ENCODE measurements at places on chromosomes 16 and 17.

DNA sequence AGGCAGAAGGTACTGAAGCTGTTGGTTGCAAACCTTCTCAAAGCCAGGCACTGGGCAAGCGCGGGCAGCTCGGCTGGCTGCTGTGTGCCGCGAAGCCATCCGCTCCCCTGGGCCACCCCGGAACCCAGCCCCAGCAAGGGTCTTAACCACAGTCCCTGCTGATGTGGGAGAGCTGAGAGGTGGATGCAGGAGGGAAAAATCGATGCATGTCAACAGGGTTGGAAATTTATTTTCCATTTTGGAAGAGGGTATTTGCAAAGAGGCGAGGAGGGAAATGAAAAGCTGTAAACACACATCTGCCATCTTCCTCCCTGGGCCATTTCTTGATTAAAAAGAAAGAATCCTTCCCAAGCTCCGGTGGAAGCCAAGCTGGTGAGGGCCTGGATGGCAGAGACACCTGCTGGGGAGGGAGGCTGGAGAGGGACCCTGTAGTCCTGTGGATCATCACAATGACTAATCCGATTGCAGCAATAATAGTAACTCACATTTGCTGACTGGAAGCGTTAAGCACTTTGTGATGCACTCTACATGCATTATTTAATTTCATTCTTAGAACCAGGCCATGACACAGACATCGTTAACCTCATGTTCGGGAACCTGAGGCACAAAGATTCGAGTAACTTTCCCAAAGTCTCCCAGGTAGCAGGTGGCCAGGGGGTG, 13.9 kb upstream of the TBX2 start:
- no peak for DNase-seq

DNA sequence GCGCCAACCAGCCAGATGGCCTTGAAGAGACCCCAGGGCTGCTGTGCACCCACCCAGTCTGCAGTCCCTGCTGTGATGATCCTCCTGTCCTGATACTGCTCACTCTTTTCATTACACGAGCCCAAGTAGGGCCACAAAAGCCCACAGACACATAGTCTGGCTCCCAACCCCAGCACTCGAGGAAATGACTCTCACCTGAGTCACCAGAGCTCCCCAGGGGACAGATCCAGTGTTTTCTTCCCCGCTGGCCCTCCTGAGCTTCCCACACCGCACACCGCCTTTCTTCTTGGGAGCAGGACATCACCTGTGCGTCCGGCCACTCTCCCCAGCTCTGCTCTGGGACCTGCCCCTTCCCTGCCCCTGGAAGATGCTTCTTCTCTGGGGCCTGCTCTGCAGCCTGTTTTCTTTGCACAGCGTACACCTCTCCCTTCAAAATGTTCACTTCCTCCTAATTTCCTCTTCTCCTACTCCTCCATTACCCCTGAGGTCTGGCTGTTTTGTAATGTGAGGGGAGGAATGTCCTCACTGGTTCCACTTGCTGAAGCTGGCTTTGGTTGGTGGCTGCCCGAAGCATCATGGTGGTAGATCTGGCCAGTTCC, 2.0 kb upstream of the SCN4A start:
- no peak for DNase-seq

- DNase-seq, result peak; percentile 67
These were observed 64.1 kb downstream of the PLD6 start for GRCh38 chr17:17141860-17142552.

DNA sequence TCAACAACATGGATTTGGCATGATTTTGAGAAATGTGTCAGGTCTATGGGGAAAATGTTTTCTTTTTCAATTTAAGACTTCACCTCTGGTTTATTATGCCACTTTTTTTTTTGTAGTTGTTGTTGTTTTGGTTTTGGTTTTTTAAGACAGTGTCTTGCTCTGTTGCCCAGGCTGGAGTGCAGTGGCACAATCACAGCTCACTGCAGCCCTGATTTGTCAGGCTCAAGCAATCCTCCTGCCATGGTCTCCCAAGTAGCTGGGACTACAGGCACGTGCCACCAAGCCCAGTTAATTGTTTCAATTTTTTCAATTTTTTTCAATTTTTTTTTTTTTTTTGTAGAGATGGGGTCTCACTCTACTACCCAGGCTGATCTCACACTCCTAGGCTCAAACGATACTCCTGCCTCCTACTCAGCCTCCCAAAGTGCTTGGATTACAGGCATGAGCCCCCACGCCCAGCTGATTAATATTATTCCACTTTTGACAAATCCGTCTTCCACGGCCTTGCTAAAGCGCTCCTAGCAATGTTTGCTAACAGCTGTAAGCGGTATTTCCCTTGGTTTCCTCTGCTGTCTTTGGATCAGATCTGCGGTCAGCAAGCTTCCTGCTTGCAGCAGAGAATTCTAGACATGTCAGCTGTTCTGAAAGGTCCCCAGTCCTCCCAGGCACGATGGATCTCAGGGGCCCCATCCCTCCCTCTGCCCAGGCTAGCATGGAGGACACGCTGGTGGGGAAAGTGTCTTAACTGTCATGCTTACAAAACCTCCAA, 7.0 kb upstream of the MILR1 start:
- DNase-seq, result no peak

DNA sequence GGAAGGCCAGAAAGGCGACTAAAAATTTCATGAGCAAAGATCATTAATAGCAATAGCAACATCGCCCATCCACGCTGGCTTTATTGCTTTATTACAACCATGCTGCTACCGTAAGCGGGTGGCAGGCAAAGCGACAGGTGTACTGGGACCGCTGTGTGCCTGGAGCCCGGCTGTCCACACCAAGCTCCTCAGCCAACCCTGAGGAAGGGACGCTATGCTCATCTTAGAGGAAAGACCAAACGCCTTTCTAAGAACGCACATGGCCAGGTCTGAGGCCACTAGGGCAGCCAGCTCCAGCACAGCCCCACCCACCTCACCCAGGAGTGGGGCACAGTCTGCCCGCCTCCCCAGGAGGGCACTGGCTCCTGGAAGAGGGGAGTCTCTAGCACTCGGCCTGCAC, 28.0 kb downstream of the PEMT start:
- DNase-seq, result no peak

DNA sequence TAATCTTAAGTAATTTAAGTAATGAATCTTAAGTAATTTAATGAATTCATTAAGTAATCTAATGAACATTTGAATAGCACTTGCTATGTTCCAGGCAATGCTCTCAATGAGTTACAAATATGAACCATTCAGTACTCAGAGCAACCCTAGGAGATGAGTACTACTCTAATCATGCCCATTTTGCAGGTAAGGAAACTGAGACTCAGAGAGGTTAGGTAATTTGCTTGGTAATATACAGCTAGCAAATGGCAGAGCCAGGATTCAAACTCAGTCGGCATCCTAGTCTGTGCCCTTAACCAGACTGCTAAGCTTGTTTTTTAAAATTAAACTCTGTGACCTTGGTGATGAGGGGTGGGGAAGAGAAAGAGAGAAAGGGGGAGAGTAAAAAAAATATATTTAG, 25.6 kb downstream of the ACSM1 start:
- no peak for DNase-seq

GRCh38 chr17:64357191-64357981, 33.3 kb downstream of the PECAM1 start:
- DNase-seq, result no peak

GRCh38 chr17:77631307-77631706, 327.2 kb upstream of the TNRC6C start:
- DNase-seq, result no peak

DNA sequence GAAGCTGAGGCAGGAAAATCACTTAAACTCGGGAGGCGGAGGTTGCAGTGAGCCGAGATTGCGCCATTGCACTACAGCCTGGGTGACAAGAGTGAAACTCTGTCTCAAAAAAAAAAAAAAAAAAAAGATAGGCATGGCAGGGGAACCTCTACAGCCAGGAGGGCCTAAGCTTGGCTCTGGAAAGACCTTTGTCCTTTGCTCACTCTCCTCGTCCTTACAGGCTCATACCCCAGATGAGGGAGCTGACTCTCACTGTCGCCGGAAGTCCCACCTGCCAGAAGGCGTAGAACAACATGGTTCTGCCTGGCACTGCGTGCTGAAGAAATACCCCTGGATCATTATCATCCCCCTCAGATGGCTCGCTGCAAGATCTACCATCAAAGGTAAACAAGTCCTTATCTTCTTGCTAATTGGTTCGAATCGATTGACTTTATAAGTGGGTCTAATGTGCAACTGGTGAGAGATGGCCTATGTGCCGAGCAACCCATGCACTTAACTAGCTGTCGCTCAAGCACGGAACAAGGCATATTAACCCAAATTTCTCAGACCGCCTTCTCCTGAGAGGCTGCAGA, 29.7 kb downstream of the RTN4RL1 start:
- no peak for DNase-seq

DNA sequence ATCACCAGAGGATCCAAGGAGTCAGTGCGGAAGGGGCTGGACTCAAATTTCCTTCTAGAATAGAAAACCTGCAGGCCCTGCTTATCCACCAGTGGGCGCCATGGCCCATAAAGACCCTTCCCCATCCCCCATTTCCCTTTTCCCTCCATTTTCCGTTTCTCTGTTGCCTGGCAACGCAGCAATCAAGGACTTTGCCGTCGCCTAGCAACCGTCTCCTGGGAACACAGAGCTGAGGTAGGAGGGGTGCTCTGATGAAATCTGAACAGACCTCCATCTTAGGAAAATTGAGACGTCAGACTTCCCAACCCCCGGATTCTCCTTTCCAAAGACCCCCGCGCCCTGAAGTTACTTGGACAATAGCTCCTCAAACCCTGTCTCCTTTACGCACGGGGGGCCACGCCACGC, 5.7 kb downstream of the DLG4 start:
- DNase-seq, result peak; percentile 64

DNA sequence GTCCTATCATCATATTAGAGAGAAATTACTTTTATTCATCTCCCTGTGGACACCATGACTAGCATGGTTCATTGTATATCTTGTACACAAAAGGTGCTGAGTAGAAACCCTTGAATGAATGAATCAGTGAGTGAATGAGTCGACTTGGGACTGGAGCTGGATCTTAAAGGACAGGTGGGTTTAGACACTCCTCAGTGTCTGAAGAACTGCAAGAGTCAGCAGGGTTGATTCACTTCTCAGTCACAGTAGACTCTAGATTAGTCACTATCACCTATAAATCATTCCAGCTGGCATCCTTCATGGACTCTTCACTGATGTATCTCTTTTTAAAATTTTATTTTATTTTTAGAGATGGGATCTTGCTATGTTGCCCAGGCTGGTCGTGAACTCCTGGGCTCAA, 30.1 kb upstream of the PMFBP1 start:
- DNase-seq, result no peak

- no peak for DNase-seq
These were observed 23.1 kb downstream of the LITAFD start for GRCh38 chr16:8905168-8905762.

DNA sequence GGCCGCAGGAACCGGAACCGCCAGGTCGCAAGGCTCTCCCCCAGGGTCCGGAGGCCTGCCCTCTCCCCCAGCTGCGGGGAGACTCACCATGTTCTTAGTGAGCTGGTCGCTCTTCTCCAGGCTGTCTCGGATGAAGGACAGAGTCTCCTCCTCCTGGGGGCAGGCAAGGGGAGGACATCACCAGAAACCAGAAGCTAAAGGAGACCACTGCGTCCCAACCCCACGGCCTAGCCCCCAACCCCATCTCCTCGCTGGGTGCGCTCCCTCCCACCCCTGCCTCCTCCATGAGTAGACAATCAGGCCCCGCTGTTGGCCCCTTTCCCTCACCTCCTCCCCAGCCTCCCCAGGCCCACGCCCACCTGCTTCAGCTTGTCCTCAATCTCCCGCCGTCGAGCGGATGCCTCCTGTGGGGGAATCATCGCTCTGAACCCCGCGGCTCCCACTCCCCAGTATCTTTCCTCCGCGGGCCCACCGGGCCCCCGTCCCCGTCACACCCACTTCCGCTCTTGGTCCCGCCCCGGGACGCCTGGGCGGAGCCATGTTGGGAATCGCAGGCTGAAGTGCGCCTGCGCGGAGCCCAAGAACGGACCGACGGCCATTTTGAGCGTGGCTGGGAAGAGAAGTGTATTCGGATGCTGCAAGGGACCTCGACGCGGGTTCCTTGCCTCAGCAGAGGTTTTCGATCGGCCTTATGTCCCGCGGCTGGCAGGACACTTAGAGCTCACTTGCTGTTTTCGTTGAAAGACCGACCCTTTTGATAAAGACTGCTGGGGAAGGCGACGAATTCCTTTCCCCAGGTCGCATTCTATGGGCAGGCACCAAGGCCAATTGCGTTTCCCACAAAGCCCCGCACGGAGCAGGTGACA, at the start of gene EXOC7:
Gene EXOC7 (minus strand): TSS at position 514 of the 866 bp plus-strand sequence. CDS start 95 bp downstream, at position 419.
- DNase-seq, result peak; percentile 99

DNA sequence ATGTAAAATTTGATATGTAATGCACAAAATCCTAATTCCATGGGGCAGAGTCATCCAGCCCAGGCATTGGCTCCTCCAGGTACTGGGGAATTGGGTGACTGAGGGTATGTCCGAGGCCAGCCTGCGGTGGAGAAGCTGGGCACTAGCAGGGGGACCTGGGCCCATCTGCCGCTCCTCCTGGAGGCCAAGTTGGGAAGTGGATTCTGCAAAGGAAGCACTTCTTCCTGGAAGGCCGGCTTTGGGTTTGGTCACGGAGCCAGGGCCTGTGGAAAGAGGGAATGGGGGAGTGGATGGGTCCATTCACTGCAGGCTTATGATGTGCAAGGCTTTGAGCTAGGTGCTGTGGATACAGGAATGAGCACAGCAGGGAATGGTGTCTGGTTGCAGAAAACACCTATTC, 85.8 kb downstream of the GNAO1 start:
- DNase-seq, result no peak

DNA sequence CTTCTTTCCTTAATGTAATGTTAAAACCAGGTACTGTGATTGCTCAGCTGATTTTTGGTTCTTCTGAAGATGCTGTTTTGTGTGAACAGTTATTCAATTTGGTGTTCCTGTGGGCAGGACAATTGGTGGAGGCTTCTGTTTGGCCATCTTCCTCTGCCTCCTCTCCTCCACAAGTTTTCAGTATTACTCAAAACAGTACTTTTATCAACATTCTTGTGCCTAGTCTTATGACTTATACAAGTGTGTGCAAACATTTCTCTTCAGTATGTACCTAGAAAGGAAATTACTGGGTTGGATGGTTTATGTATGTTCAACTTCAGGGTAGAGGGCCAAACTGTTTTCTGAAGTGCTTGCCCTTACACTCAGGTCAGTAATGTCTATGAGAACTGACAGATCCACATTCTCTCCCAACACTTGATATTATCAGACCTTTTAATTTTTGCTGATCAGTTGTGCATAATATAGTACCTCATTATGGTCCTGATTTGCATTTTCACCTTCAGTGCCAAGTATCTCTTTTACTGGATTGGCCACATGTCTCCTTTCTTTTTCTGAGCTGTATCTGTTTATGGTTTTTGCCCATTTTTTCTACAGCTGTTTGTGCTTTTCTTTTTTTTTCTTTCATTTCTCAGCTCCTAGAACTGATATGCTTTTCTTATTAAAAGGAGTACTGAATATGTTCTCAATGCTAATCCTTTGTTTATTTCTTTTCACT, 50.9 kb downstream of the ERCC4 start:
- no peak for DNase-seq

DNA sequence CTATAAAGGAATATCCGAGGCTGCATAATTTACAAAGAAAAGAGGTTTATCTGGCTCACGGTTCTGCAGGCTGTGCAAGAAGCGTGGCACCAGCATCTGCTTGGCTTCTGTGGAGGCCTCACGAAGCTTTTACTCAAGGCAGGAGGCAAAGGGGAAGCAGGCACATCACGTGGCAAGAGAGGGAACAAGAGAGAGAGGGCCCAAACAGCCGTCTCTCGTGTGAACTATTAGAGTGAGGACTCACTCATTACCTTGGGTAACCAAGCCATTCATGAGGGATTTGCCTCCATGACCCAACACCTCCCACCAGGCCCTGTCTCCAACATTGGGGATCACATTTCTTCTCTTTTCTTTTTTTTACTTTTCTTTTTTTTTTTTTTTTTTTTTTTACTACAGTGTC, 7.5 kb upstream of the ALKBH5 start:
- DNase-seq, result no peak

GRCh38 chr16:66116163-66117002, 250.1 kb upstream of the CDH5 start:
- DNase-seq, result no peak

All from GM13976 (cell line).